ENCODE measurements at places on chromosomes 1 and 21.

GRCh38 chr1:38474738-38475623 is 384.6 kb downstream of the RRAGC start:
- no peak for DNase-seq

- DNase-seq, result no peak
Measured at GRCh38 chr1:94351481-94351880, 66.7 kb upstream of the ABCD3 start.

DNA sequence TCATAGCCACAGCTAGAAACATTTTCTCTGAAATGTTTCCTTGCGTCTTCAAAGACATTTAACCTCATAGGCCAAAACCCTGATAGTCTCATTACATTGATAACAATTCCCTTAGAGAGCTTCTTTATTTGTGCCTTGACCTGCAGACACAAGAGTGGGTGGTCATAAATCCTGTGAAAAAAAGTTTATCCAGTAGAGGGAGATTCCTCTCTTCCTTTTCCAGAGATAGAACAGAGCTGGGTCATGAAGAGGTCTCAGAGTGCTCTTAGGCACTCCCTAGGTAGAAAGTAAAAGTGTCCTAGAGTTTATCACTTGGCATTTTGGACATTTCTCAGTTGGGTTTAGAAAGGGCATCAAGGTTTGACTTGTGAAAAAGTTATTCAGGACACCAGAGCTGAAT is 426.1 kb downstream of the NUF2 start:
- no peak for DNase-seq

GRCh38 chr1:165411396-165411795 is 33.5 kb downstream of the RXRG start:
- DNase-seq, result no peak

- no peak for DNase-seq
Measured at GRCh38 chr1:98277118-98277517, 356.3 kb upstream of the DPYD start.

DNA sequence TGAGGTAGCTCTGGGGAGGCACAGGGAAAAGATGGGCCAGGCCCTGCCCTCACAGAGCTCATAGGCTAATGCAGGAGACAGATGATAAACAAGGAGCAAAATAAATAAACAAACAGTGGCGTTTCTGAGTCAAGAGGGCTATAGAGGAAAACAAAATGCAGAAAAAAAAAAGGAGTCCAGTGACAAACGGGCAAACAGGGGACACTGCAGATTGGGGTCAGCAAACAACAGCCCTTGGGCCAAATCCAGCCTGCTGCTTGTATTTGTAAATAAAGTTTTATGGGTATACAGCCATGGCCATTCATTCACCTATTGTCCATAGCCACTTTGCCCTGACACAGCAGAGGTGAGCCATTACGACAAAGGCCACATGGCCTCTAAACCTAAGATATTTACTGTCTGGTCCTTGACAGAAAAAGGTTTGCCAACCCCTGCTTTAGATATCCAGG is 19.1 kb upstream of the PINK1 start:
- no peak for DNase-seq

DNA sequence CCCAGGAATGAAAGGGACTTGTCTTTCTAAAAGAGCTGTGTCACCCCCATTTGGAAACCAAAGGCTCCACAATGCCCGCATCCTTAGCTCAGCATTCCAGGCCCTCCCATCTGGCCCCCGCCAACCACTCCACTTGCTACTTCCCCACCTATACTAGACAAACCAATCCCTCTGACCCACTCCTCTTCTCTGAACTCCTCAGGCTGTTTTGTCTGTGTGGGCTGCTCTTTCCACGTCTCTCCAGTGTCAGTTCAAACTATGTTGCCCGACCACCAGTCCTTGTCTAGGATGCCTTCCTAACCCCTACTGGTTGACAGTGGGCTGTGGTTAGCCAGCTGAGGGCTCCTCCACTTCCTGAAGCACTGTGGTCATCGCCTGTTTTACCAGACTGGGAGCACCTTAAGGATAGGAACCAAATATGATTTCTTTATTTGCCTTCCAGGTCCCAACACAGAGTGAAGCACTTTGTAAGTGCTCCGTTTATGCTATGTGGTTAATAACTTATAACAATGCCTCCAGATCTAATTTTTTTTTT is 8.1 kb upstream of the COA7 start:
- DNase-seq, result no peak

GRCh38 chr21:45838634-45839033 is 142.9 kb upstream of the COL6A1 start:
- DNase-seq, result no peak

GRCh38 chr1:115266729-115267421 is 71.2 kb downstream of the NGF start:
- DNase-seq, result no peak

- no peak for DNase-seq
Measured at GRCh38 chr1:59767119-59767518, 47.6 kb upstream of the HOOK1 start.

GRCh38 chr1:117820096-117820495 is 109.3 kb downstream of the GDAP2 start:
- DNase-seq, result no peak

DNA sequence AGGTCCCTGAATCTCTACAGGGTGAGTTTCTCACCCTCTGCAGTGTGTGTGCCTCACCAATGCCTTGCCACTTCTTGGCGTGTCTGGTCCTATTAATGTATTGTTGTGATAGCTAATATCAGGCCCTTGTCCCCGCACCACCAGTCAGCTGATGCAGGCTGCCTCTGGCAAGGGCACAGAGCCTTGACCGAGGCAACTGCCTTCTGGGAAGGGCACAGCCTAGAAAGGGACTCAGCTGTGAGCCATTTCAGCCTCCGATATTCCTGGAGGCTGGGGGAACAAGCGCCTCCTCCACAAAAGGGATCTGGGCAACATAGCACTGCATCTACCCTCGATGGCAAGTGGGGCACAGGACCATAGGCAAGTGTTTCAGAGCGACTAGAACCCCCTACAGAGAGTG is 27.0 kb downstream of the IL10RB start:
- DNase-seq, result no peak

DNA sequence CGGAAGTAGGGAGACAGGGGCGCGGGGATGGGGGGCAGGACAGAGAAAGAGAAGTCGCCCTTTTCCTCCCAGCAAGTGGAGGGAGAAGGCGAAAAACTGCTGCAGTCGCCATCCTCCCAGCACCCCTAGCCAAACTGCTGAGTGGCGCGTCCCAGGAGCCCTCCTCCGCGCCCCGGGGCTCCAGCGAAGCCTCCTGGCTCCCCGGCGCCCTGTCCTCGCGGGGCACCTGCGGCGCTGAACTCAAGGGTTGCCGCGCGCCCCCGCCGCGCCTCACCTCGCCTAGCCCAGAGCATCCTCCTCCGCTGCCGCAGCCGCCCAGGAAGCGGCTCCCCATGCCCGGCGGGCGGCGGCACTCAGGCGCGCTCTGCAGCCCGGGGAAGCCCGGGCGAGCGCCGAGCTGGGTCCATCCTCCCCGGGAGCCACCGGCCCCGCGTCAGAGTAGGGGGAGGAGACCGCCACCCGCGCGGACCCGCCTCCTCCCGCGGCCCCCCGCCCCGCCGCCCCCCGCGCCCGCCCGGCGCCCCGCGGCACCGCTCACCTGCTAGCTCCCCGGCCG is at the start of gene DAB1:
TSS of gene DAB1 (minus strand) at position 405 of the 556 bp plus-strand sequence. CDS start 133,030 bp downstream, outside the sequence.
- DNase-seq, result peak; percentile 33

DNA sequence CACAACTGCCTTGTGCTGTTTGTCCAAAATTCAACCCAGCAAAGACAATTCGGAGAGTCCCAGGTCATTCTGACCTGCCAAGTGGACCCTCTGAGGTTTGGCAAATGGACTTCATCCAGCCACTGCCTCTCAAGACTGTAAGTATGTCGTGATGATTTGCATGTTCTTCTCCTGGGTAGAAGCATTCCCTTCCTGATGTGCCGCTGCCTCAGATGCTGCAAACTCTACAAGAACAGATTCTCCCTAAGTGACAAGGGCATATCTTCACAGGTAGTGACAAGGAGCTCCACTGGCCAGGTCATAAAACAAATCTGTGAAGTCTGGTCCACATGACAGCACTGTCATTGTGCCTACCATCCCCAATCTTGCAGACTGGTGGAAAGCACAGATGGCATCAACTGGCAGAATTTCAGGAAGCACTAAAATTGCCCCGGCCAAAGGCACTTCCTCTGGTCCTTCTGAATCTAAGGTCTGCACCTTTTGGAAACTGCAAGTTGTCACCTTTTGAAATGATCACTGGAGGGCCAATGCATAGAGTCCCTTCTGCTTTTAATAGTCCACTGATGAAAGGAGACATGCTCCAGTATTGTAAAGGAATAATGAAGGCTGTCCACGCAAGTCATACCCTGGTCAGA is 27.4 kb downstream of the POFUT2 start:
- no peak for DNase-seq

DNA sequence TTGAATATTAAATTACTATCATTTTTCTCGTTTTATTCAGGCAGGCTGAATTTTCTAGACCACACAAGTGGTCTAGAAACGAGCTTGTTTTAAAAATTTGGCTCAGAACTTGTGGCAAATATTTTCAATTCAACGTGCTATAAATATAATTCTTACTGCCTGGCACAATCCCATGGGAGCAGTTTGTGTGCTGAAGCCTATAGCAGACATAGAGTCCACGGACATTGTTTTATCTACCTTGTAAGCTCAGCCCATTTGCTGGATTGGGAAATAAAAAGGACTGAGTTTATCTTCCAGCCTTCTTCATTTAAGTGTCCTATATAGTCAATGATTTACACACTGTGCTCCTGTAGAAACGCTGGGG is 103.4 kb downstream of the ZBTB18 start:
- DNase-seq, result no peak

- DNase-seq, result no peak
Measured at GRCh38 chr1:58005212-58005611, 541.3 kb downstream of the OMA1 start.

- DNase-seq, result peak; percentile 16
Measured at GRCh38 chr1:203627851-203628200, 1.2 kb downstream of the ATP2B4 start.

DNA sequence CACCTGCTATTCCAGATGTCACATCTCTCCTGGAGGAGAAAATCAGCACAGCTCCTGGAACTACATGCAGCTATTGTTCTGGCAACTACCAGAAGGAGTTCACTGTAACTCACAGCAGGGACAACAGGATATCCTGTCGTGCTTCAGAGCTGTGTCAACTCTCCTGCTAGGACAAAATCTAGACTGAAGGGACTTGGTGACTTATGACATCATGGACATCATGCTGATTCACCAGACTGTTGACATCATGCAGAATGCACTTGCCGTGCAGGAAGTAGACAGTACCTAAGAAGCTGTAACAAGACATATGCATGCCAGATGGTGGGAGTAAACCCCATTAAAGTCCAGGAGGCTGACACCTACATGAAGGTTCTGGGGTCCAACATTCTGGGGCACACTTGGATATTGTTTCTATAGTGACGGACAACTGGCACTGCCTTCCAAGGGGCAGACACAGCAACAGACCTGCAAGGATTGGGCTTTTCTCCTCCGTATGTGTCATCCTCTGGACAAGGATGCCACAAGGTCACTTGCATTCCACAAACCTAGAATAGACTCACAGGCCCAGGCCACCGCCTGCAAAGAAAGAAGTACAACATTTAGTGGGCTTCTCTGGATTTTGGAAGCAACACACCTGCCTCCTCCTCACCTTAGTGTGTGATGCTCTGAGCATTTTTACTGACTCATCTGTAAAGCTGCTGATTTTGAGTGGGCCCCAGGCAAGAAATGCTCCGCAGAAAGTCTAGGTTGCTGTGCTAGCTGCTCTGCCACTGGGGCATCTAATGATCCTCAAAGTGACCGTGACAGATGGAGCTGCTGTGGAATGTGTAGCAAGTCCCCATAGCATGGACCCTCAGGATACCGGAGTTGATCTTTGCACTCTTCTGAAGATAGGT is 249.2 kb downstream of the MATN1 start:
- no peak for DNase-seq

DNA sequence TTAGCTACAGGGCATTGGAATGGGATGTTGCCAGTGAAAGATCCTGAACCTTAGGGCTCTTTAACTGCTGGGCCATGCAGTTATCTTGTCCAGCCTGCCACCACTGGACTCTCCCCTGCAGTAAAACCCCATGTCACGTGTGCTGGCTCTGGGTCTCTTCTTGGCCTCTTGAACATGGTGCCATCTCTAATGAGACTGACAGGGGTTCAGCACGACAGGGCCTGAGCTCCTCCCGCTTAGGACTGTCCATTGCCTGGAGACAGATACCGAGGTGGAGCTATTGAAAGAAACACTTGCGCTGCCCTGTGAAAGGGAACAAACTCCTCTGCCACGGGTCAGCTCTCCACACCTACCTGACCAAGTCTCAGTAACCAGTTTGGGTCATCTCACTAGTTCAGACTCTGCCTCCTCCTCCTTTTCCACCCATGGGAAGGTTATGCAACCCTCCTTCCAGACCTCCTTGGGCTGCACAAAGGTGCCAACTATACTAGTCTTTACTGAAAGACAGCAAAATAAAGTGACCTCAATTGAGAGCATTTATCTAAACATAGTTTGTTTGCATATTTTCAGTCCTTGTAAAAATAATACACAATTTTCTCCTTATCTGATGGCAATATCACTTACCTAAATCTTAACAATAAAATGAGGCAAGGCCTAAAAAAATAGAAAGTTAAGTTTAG is 66.0 kb downstream of the GNG12 start:
- DNase-seq, result no peak

GRCh38 chr1:242525769-242526168 is 1.3 kb upstream of the PLD5 start:
- DNase-seq, result no peak

GRCh38 chr1:95049935-95050334 is 22.8 kb downstream of the ALG14 start:
- no peak for DNase-seq

GRCh38 chr1:220680085-220680687 is 10.0 kb upstream of the C1orf115 start:
- no peak for DNase-seq

GRCh38 chr1:42037586-42037985 is 115.6 kb upstream of the GUCA2B start:
- DNase-seq, result no peak

- no peak for DNase-seq
Measured at GRCh38 chr1:33334081-33334552, 13.2 kb upstream of the A3GALT2 start.

GRCh38 chr1:201084295-201084694 is 27.9 kb downstream of the CACNA1S start:
- DNase-seq, result no peak

Measured in WTC11 (cell line).